Thyroid gland (tissue), 4 donors: ENCODE measurements at places on chromosomes 7 and 10. TPM values are rescaled to one million over a fixed set of nuclear protein-coding genes. Genes with fewer than 3 reads are reported as not detected.
A peak's percentile ranks its signal among the peaks of the same experiment; 100 is the strongest.

- H3K4me1 ChIP-seq = peaks cover 49% of the 10 kb centered on the region
- peak overlapping the region; percentile 91 for H3K27ac ChIP-seq
- no peak overlapping the region for H3K4me3 ChIP-seq
- peak; percentile 32 for DNase-seq
These were observed 32.1 kb upstream of the GTF2I start for GRCh38 chr7:74625446-74625845.

GRCh38 chr10:77554996-77555397 lies 82.6 kb downstream of the KCNMA1 start:
- H3K4me1 ChIP-seq = peaks cover 22% of the 10 kb centered on the region
- no peaks in the 10 kb centered on the region for H3K27me3 ChIP-seq
- peak; percentile 28 for DNase-seq
- H3K4me3 ChIP-seq = no peak overlapping the region
- no peaks in the 10 kb centered on the region for H3K36me3 ChIP-seq
- H3K27ac ChIP-seq = peak overlapping the region; percentile 44

GRCh38 chr7:99677013-99677647 lies 2.7 kb downstream of the CYP3A5 start:
- H3K27me3 ChIP-seq = no peaks in the 10 kb centered on the region
- no peak for DNase-seq
- H3K4me1 ChIP-seq = no peaks in the 10 kb centered on the region

GRCh38 chr7:139744768-139745677 lies 32.8 kb downstream of the HIPK2 start:
- H3K27ac ChIP-seq = no peak overlapping the region
- DNase-seq = no peak
- H3K4me1 ChIP-seq = peaks cover 27% of the 10 kb centered on the region
- H3K4me3 ChIP-seq = no peak overlapping the region
- H3K27me3 ChIP-seq = no peaks in the 10 kb centered on the region
- H3K36me3 ChIP-seq = no peaks in the 10 kb centered on the region

GRCh38 chr7:140041659-140042385 lies 20.9 kb downstream of the PARP12 start:
- no peaks in the 10 kb centered on the region for H3K27me3 ChIP-seq
- DNase-seq = no peak
- H3K4me3 ChIP-seq = no peak overlapping the region
- peaks cover 26% of the 10 kb centered on the region for H3K36me3 ChIP-seq
- H3K27ac ChIP-seq = no peak overlapping the region
- no peaks in the 10 kb centered on the region for H3K4me1 ChIP-seq

DNA sequence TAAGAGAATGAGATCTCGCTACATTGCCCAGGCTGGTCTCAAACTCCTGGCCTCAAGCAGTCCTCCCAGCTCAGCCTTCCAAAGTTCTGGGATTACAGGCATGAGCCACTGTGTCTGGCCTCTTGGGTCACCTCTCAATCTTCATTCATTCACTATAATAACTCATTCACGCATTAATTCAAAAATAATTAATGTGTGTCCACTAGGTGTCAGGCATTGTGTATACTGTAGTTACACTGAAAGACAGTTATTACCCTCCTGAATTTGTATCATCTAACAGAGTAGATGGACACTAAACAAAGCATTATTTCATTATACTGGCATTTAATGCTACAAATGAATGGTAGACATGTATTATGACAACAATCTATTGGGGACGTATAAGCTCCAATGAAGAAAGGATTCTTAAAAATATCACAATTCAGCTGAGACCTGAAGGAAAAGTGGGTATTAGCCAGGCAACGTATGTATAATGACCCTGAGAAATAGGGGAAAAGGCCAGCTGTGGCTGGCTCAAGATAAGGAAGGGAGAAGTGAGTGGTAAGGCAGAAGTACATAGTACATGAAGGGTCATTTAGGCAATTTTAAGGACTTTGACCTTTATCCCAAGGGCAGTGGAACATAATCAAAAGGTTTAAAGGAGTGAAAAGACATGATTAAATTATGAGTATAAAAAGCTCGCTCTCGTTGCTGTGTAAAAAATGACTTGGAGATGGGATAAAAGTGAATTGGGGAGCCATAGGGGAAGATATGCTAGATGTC lies 150.7 kb downstream of the BTAF1 start:
- H3K4me3 ChIP-seq = no peak overlapping the region
- DNase-seq = no peak
- H3K4me1 ChIP-seq = no peaks in the 10 kb centered on the region
- no peak overlapping the region for H3K27ac ChIP-seq

DNA sequence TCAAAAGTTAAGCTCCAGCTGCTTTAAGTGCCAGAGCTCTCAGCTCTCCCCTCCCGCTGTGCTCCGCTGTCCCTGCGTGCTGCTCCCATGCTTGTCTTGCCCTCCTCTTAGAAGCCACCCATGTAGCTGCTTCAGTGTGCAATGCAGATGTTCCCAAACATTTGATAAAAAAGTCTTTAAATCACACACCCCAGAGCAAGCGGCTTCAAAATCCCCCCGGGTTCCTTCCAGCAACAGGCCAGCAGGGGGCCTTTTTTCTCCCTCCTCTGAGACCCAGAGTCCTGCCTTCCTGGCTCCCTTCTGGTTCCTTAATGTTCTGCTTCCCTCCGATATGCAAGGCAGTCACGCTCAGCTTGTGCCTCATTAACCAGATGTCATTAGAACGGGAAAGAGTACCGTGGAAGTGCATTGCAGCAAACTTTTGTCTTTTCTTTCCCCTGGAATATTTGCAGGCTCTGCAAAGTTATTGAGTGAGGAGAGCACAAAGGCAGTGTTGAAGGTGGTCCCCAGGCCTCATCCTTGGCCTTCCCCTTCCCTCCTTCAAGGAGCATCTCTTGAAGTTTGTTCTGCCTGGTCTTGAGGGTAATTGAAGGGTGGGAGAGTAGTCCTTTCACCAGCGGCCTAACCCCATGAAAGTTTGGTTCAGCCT lies 25.5 kb downstream of the LDB3 start:
- no peak overlapping the region for H3K4me3 ChIP-seq
- H3K27ac ChIP-seq = no peak overlapping the region
- no peaks in the 10 kb centered on the region for H3K36me3 ChIP-seq
- H3K27me3 ChIP-seq = no peaks in the 10 kb centered on the region

GRCh38 chr10:59934701-59935100 lies 28.3 kb upstream of the CCDC6 start:
- H3K27me3 ChIP-seq = no peaks in the 10 kb centered on the region
- no peak overlapping the region for H3K4me3 ChIP-seq
- DNase-seq = no peak

DNA sequence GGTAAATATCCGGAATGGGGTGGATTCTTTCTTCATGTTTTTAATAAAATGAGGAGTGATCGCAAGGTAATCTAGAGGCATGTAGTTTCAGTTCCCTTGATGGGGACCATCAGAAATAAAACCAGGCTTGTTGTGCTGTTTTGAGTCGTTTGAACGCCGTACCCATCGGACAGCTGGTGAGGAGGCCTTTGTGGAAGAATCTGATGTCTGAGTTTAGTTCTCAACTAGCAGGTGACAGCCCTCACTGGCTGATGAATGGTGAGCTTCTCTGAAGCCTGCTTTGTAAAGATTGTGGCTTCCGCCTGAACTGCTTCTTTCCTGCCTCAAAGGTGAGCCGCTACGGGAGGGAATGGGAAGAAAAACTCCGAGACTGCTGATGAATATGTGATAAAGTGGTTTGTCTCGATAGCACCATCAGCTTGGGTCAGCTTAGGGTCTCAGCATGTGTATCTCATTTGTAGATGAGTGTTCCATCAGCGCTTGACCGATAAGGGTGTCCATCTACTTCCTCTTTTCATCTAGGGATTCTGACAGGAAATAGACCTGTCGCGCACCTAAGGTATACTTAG lies 977 bp downstream of the TMEM248 start:
- H3K27ac ChIP-seq = peak overlapping the region; percentile 54
- peaks cover 17% of the 10 kb centered on the region for H3K4me1 ChIP-seq
- peak overlapping the region; percentile 45 for H3K4me3 ChIP-seq
- H3K27me3 ChIP-seq = no peaks in the 10 kb centered on the region
- no peaks in the 10 kb centered on the region for H3K36me3 ChIP-seq

- DNase-seq = peak; percentile 83
- no peak overlapping the region for H3K27ac ChIP-seq
- no peaks in the 10 kb centered on the region for H3K4me1 ChIP-seq
- no peaks in the 10 kb centered on the region for H3K36me3 ChIP-seq
- no peaks in the 10 kb centered on the region for H3K27me3 ChIP-seq
These were observed 37.6 kb upstream of the SVOPL start for GRCh38 chr7:138738551-138739335.

DNA sequence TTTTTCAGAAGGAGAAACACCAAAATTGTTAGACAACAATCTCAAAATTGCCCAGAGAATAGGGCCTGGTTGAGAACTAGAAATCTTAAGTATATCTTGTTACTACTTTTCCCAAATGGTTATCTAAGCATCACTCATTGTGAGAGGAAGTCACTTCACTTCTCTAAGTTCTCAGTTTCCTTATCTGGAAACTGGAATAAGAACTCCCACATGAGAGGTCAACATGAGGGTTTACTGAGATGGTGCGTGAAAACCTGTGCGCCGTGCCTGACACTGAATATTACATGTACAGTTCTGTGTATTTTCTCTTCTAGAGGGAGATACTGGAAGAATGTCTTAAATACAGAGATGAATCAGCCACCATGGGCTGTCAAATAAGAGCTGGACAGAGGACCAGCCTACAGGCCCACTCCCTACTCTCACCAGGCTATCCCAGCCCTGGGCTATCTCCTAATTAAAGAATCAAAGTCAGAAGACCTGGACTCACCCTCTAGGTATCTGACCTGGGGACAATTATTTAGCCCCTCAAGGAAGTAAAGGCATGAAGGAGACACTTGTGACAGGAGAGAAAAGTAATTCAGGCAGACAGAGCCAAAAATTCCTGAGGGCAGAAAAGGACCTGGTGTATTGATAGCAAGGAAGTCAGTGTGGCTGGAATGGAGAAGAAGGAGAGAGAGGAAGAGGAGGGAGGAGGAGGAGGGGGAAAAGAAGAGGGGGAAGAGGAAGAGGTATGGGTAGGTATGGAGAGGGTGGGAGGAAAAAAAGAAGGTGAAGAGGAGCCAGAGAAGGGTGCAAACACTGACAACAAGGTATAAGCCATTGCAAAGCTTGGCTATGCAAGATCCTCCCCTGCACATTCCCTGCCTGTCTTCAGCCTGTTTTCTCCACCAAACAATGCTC lies 44.9 kb downstream of the CCDC71L start:
- no peak overlapping the region for H3K27ac ChIP-seq
- no peaks in the 10 kb centered on the region for H3K36me3 ChIP-seq
- peaks cover 3% of the 10 kb centered on the region for H3K4me1 ChIP-seq
- no peaks in the 10 kb centered on the region for H3K27me3 ChIP-seq

DNA sequence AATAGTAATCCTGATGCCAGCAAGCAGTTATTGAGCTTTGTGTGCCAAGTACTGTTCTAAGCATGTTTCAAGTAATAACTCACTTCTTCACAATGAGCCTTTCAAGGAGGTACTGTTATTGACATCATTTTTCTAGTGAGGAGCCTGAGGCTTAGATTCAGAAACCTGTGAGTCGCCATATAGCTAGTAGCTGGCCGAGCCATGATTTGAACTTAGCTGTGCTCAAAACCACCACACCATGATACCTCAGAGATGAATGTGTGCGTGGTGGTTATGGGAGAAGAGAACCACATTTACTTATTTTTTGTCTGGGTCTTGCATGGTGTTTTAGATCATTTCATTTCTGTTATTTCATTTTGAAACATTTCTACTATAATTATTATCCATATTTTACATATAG lies 578.9 kb downstream of the AUTS2 start:
- H3K4me3 ChIP-seq = no peak overlapping the region
- no peaks in the 10 kb centered on the region for H3K4me1 ChIP-seq
- no peak for DNase-seq
- no peaks in the 10 kb centered on the region for H3K36me3 ChIP-seq
- H3K27ac ChIP-seq = no peak overlapping the region

DNA sequence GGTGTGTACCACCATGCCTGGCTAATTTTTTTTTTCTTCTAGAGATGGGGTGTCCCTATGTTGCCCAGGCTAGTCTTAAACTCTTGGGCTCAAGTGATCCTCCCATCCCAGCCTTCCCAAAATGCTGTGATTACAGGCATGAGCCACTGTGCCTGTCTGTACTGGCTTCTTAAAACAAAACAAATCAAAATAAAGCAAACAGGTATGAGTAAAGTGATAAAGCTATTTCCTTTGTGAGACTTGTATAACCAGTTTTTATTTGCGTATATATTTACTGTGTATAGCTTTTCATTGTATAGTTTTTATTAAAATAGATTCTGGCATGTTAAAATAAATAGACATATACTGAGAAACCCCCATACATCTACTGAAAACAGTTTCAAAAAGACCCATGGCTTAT lies 14.3 kb downstream of the LCOR start:
- H3K27me3 ChIP-seq = no peaks in the 10 kb centered on the region
- H3K4me1 ChIP-seq = peaks cover 11% of the 10 kb centered on the region
- no peak overlapping the region for H3K27ac ChIP-seq
- H3K4me3 ChIP-seq = no peak overlapping the region
- H3K36me3 ChIP-seq = no peaks in the 10 kb centered on the region
- DNase-seq = no peak

DNA sequence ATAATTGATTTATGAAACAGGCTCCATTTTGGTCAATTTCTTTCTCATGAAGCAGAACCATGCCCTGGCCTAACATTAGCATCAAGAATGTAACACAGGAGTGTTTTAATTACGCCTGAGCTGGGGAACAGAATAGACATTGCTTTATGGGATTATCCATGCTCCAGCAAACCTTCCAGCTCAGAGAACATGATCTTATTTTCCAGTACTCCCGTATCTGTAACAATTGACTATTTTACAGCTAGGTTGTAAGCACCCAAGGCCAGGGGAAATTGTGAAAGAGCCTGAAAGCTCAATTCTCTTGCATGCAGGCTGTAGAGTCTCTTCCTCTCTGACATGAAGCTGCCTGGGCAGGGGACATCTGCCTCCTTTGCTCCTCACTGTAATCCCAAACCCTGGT lies 30.8 kb upstream of the CRYGN start:
- peaks cover 25% of the 10 kb centered on the region for H3K36me3 ChIP-seq
- H3K27me3 ChIP-seq = no peaks in the 10 kb centered on the region
- no peak overlapping the region for H3K4me3 ChIP-seq
- H3K4me1 ChIP-seq = peaks cover 10% of the 10 kb centered on the region
- H3K27ac ChIP-seq = no peak overlapping the region
- DNase-seq = no peak

DNA sequence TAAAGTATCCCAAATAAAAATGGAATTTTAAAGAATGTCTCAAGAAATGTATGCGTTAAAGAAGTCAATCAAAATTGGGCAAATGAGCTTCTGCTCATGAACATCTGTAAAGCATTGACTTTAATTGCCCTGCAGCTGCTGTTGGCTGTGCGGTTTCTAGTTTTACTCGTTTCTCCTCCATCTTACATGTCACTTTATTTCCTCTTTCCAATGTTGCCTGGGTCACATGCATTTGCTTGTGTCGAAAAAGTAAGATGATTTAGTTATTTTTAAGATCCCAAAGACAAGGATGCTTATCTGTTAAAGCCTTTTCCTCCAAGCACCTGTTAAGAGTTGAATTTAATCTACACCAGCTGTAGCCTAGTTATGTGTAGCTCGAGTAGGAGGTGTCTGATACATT lies 310.4 kb downstream of the EXOC4 start:
- no peak for DNase-seq
- no peaks in the 10 kb centered on the region for H3K36me3 ChIP-seq
- H3K4me1 ChIP-seq = no peaks in the 10 kb centered on the region
- H3K27ac ChIP-seq = no peak overlapping the region
- H3K27me3 ChIP-seq = no peaks in the 10 kb centered on the region
- no peak overlapping the region for H3K4me3 ChIP-seq

IL6 gene
- total RNA-seq = 3.7 TPM

LRIT1 gene
- not detected for total RNA-seq

CYP2E1 gene
- total RNA-seq = 2.0 TPM

GPR15LG gene
- not detected for total RNA-seq

OGDHL gene
- total RNA-seq = 40.3 TPM

TET1 gene
- total RNA-seq = 10.6 TPM
